ENCODE measurements at places on chromosomes 16 and 17. TPM values are rescaled to one million over a fixed set of nuclear protein-coding genes. Genes with fewer than 3 reads are reported as not detected.
A peak's percentile ranks its signal among the peaks of the same experiment; 100 is the strongest.

SLC5A10 gene
- not detected for total RNA-seq

GRCh38 chr17:17890773-17891759, 54.3 kb upstream of the SREBF1 start:
- peaks cover 37% of the 10 kb centered on the region for H3K36me3 ChIP-seq
- H3K4me3 ChIP-seq = no peak overlapping the region
- peaks cover 11% of the 10 kb centered on the region for H3K4me1 ChIP-seq
- peak; percentile 88 for DNase-seq
- no peak overlapping the region for H3K27ac ChIP-seq

DNA sequence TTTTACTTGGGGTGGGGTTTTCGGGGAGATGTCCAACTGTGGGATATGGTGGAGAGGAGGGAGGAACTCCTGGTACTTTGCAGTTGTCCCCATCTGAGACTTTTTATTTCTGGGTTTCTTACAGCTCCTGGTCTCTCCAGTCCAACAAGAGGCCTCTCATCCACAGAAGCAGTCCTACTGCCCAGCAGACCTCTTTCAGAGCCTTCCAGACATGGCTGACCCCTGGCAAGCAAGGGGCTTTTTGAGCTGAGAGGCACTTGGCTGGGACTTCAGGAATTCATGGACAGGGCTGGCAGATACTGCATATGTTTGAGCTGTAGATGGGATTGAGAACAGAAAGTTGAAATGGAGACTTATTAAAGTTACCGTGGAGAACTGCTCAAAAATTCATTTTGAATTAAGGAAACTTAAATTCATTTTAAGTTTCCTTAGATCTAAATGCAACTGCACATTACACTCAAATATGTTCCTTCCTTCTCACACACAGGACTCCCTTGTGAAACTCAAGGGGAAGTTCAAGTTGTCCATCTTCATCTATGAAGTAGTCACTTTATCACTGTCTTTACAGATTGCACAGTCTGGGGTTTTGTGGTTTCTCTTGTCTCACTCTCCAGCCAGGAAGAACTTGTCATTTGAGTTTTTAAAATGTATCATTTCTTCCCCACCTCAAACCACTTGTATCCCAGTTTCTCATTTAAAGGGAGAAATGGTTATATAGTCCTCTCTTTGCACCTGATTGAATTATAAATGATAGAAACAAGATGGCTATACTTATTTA, 1.1 kb downstream of the LASP1NB start:
- H3K4me3 ChIP-seq = no peak overlapping the region
- peaks cover 23% of the 10 kb centered on the region for H3K4me1 ChIP-seq
- peak; percentile 59 for DNase-seq
- H3K27me3 ChIP-seq = no peaks in the 10 kb centered on the region
- peak overlapping the region; percentile 31 for H3K27ac ChIP-seq
- peaks cover 3% of the 10 kb centered on the region for H3K36me3 ChIP-seq

GRCh38 chr17:65892912-65893377, 299.0 kb downstream of the CEP112 start:
- no peak overlapping the region for H3K27ac ChIP-seq
- H3K4me3 ChIP-seq = no peak overlapping the region
- H3K4me1 ChIP-seq = peaks cover 12% of the 10 kb centered on the region
- peaks cover 2% of the 10 kb centered on the region for H3K36me3 ChIP-seq
- DNase-seq = no peak
- H3K27me3 ChIP-seq = no peaks in the 10 kb centered on the region

- no peak overlapping the region for H3K27ac ChIP-seq
- no peaks in the 10 kb centered on the region for H3K36me3 ChIP-seq
- no peak overlapping the region for H3K4me3 ChIP-seq
- H3K27me3 ChIP-seq = peaks cover 4% of the 10 kb centered on the region
Measured at GRCh38 chr17:50018909-50019308, 23.9 kb upstream of the DLX3 start.

GRCh38 chr16:73670836-73671820, 623.2 kb upstream of the ZFHX3 start:
- no peak for DNase-seq
- H3K27ac ChIP-seq = no peak overlapping the region
- no peaks in the 10 kb centered on the region for H3K4me1 ChIP-seq
- no peaks in the 10 kb centered on the region for H3K36me3 ChIP-seq
- peaks cover 10% of the 10 kb centered on the region for H3K27me3 ChIP-seq
- H3K4me3 ChIP-seq = no peak overlapping the region

DNA sequence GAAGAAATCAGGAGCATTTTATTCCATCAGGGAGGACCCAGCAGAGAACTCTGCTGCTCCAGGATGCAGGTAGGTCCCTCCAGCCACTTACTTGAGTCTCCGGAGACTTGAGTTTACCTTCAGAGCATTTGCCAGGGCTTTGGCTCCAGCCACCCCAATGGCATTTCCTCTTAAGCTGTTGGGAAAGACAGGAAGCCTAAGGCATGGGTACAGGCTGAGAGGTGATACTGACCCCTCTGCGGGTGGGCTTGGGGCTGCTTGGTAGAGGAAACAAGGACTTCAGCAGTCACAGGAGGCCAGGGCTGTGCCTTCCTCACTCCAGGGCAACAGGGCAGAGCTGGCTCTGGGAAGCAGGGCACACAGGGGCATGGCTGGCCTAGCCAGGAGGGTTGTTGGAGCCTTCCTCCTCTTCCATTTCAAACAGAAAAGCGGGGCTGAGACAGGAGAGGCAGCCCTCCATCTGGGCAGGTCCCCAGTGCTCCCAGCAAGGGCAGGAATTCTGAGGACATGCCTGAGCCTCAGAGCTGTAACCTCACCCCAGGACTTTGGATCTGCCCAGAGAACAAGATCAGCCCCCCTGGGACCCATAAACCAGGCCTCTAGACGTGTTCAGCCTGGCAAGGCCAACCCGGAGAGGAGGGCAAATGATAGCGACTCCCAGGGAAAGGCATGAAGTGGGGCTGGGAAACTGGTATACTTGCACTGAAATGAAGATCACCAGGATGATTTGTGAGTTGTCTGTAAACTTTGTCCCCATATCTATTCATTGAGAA, 34.4 kb downstream of the NLRC3 start:
- H3K36me3 ChIP-seq = peaks cover 4% of the 10 kb centered on the region
- no peak overlapping the region for H3K27ac ChIP-seq
- no peak for DNase-seq

Measured in osteocyte (in vitro differentiated cells).